NAMALWA (cell line): ENCODE measurements at places on chromosomes 3 and 15.

GRCh38 chr15:97623091-97623661, 337.3 kb upstream of the ARRDC4 start:
- no peak for DNase-seq

DNA sequence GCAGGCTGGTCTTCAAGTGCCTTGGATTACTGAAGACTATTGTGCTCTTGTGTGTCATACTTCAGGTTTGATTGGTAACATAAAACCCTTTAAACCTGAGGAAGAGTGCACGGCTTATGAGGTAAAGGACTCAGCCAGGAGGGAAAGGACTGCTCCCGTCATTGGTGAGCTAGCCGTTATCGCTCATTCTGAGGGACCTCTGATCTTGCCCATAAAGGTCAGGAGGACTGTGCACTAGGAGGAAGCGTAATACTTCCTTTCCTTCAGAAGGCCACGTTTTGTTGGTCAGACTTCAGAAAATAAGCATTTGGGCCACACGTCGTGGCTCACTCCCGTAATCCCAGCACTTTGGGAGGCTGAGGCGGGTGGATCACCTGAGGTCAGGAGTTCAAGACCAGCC, 37.7 kb downstream of the PXK start:
- no peak for DNase-seq

DNA sequence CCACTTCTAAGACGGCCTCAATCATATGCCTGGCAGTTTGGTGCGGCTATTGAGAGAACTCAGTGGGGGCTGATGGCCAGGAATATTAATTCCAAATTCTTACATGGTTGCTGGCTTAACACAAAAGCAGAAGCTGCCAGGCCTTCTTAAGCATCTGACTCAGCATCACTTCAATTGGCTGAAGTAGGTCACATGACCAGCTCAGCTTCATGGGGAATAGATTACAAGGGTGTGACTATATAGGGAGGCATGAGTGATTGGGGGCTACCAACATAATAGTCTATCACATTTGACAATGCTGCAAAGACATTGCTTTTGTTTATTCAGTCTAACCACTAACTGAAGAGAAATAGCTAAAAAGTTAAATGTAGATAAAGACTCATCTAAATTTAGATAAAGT, 101.6 kb upstream of the ANKRD28 start:
- peak; percentile 36 for DNase-seq

DNA sequence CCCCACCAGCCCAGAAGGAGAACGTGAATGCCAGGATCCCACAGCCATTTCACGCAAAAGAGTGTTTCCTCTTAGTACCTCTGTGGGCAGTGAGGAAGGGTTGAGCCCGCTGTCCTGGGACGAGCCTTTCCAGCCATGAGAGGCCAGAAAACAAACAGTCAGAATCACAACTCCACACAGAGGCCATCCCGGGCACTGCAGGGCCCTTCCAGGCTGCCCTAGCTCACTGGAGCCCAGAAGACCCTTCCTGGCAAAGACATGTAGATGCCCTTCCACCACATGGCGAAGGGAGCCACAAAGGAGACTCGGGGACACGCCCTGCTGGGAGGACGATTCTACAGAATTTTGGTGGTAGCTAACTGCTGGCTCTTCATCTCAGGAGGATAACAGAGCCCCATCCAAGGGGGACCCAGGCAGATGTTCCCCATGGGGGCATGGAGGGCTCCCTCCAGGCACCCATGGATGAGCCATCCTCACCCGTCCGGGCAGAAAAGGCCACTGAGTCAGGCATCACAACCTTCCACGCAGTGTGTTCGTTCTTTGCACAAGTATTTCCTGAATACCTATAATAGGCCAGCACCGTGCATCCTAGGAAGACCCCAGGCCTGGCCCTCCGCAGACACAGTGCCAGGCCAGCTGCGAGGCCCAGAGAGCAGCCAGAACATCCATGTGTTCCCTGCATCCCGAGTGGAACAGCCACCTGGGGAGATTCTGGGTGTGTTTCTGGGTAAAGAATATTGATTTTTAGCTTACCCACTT, 47.2 kb downstream of the SLC12A8 start:
- peak; percentile 9 for DNase-seq

- no peak for DNase-seq
Measured at GRCh38 chr3:50154476-50154839, 666 bp upstream of the SEMA3F start.

- no peak for DNase-seq
Measured at GRCh38 chr3:51379746-51380455, 5.2 kb upstream of the MANF start.

DNA sequence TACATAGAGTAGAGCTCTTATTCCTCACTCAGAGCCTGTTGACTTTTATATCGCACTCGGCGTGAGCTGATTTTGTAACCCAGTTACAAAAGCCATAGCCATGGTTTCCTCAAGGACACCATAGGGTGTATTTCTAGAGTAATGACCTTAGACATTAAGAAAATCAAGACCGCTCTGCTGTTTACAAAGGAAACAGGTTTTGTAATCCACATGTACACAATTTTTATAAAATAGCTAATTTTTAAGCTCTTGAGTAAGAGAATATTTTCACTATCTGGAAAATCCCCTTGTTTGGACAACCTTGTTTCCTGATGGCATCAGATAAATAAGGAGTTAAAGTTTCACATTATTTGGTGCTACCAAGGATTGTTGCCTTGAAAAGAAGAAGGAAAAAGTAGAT, 104.7 kb downstream of the PGPEP1L start:
- DNase-seq, result no peak

GRCh38 chr15:73374604-73375003, 5.8 kb upstream of the HCN4 start:
- no peak for DNase-seq

DNA sequence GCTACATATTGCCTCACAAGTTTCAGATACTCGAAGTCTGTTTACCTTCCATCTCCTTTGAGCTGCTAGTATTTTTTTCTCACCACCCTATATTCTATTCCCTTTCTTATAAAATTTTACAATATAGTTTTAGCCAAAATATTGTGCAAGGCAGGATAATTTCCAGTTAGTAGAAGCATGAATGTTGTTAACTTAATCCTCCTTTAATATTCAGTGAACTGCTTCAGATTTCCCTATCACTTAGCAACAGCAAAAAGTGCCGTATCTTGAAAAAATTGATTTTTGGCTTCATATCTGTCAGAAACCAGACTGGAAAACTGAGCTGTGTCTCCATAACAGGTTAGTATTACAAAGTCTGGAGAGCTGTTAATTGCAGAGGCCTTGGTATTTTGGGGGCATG, 24.0 kb downstream of the PLSCR4 start:
- no peak for DNase-seq

DNA sequence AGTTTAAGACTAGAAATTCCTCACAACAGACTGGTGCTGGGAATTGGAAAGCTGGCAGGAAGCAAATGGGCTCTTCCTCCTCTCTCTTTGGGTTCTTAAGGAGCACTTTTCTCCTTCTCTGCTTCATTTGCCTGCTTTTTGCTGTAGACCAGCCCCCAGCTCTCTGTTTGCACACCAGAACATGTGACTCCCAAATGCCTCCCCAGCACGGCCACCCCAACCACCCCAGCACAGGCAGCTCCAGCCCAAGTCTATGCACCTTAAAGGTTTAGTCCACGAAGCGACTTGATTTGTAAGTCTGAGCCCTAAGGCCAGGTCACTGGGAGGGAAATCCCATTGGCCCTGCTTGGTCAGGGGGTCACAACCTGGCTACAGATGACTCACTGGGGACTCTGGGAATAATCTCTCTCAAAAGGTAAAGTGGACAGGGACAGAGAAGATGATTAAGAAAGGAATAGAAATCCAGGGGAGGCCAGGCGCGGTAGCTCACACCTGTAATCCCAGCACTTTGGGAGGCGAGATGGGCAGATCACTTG, 377.8 kb upstream of the PROK2 start:
- no peak for DNase-seq

DNA sequence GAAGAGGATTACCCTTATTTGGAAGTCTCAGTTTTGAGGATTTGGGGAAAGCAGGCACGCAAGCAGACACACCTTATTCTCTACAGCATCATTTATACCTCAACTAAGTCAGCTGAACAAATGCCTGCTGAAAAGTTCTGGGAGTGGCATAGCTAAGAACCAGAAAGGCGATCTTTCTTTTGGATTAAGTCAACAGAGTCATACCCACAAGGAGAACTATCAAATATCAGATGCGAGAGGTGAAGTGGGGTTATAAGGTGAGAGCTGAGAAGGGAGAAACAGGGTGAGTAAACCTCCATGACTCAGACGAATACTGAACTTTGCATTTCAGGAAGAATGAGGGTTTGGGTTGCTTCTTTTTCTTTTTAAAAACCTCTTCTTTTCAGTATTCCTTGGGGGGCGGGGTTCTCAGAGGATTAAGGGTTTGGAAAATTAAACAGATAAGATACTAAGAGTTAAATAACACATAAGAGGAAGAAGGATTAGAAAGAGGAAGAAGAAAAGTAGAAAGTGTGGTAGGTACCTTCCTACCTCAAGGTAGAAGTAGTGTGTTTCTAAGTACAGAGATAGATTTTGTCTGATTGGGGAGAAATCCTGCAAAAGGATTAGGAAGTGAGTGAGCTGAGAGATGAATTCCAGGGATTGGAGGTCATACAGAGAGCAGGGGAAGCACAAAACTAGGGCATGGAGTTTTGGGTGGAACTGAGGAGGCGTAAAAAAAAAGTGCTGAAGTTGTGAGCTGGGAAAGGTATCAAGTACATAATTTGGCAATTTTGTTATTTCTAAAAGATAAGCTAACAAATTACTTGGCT, 41.3 kb upstream of the ICE2 start:
- no peak for DNase-seq

GRCh38 chr3:44444437-44444836, 33.0 kb downstream of the ZNF445 start:
- no peak for DNase-seq

DNA sequence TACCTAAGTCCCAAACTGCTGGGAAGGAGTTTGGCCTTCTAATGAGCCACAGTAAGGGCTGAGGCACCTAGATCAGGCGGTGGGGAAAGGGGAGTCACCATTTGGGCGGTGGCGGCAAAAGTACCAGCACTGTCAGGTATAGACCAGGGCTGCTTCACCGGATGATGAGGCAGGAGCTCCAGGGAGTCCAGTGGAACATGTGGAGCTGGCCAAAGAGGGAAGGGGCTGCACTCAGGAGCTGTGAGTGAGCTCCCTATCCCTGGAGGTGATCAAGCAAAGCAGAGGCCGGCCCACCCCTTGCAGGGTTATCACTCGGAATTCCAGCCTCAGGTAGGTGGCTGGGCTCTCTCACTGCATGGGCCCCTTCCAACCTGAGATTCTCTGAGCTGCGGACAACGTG, 108.4 kb downstream of the SEC22A start:
- DNase-seq, result no peak

DNA sequence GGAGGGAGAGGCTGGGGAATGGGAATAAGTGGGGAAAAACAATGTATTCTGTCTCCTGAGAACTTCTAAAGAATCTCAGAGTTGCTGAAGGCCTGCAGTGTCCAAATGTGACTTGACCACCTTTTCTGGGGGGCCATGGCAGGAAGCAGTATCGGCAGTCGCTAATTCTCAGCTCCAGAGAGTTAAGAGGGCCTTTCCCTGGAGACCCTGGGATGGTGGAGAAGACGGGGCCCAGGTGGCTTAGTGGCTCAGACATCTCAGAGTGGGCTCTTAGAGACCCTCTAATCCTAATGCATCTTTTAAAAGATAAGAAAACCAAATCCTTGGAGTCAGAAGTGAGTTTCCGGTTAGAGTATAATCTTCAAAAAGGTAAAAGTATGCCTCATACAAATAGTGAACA, 15.1 kb downstream of the RTP4 start:
- DNase-seq, result no peak

GRCh38 chr3:174959556-174960065, 100.5 kb downstream of the NAALADL2 start:
- DNase-seq, result no peak

DNA sequence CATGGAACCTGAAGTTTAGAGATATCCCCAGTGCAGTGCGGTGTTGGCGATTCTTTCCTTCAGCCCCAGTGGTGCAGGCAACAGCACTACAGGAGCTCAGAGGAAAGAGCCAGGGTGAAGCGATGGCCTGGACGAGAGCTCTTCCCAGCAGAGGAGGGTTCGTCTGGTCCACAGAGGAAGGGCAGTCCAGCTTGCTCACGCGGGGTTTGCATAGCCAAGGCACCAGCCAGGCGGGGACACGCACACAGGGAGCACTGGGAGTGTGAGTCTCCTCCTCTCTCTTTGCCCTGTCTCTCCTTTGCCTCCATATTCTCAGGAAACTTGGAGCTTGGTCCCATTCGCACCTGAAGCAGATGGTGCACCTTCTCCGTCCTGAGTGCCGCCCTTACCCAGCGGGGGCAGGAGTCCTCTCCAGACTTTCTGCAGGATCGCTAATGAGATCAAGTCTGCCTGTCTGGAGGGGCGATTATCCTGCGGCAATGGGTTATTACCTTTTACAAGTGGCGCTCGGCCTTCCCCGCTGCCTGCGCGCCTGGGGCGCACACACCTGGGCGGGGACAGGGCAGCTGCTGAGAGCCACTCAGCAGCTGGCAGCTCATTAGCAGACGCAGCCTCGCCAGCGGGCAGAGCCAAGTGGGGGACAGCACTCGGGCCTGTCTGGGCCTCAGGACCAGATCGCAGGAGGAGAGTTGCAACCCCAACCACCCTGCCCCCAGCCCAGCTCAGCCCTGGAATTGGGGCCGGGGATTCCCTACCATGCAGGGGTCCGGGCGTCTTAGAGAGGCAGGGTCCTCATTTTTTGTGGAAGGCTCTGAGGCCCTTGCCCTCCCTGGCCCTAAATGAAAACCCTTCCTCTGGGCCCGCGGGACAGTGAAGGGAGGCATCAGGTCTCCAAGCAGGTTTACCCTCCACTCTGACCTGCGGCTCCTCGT, 119.0 kb upstream of the MEF2A start:
- DNase-seq, result no peak

DNA sequence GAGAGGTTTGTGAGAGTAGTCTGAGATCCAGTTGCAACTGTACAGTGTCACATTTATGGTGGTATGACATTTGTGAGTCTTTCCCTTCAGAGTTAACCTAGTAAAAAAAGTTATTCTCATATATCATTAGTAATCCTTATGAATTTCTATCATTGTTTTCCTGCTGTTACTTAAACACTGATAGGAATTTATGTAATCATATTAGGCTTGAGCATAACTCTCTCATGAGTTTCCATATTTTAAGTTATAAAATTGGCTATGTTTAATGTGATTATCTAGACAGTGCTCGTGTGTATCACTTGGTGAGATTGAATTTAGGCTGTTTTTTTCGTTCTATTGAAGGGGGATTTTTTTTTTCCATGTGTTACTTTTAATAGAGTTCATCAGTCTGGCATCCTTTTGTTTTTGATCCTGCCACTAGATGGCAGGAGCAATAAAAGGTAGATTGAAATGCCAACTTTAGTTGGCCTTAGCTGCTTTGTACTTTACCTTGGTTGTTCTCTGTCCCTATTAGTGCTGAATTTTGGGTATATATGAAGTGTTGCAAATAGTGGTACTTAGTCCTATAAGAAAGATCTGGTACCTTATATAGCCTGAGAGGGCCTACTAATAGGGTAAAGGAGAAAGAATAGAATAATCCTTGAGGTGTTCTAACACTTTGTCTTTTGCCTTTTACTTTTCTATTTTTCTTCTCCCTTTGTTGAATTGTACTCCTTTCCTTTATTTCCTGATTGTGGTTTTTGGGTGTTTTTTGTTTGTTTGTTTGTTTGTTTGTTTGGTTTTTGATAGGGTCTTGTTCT, 17.9 kb downstream of the STT3B start:
- DNase-seq, result peak; percentile 62

GRCh38 chr3:188854772-188855149, 317.0 kb upstream of the TPRG1 start:
- DNase-seq, result no peak
